Activated CD8-positive, alpha-beta memory T cell treated with anti-CD3 and anti-CD28 coated beads for 1 hour (primary cell): ENCODE measurements at places on chromosomes 3 and 15.

- DNase-seq, result no peak
Measured at GRCh38 chr3:64575211-64575844, 112.5 kb downstream of the ADAMTS9 start.

GRCh38 chr3:191047930-191048329, 151.1 kb upstream of the OSTN start:
- no peak for DNase-seq

DNA sequence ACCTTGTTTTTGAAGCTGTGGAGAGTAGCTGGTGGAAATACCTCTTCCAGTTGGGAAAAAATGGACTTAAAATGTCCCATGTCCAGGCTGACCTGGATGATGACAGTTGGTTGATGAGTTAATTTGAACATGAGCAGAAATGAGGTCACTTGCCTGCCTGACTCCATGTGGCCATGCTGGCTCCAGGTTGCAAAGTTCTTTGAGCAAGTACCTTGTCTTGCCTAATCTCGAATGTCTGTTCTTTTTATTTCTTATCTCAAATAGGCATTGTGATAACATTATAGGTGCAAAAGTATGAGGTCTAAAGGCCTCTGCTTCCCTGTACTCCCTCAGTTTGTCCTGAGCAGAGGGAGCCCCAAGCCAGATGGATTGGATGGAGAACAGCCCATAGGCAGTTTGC, 9.0 kb downstream of the MAPKBP1 start:
- no peak for DNase-seq

DNA sequence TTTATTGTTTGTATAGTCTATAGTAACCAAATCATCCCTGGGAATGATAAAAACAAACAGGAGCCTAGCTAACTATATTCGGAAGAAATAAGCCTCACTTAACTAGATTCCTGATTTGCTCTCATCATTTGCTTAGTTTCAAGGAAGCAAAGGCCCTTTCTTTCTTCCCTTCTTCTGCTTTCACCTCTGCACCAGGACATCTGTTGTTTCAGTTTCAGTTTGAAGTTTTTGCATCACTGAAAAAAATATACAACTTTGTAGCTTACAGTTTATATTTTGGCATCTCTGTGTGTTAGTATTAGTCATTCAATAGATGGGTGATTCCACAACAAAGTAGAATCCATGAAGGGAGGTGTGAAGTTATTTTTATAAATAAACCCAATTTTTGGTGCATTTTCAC, 113.6 kb upstream of the SNTN start:
- no peak for DNase-seq

GRCh38 chr15:23835953-23836352, 148.8 kb upstream of the NDN start:
- no peak for DNase-seq

- no peak for DNase-seq
Measured at GRCh38 chr15:49452595-49452994, 29.6 kb downstream of the FGF7 start.

- no peak for DNase-seq
Measured at GRCh38 chr3:33644582-33644981, 73.5 kb downstream of the CLASP2 start.

- no peak for DNase-seq
Measured at GRCh38 chr3:74711913-74712512, 97.6 kb upstream of the CNTN3 start.

DNA sequence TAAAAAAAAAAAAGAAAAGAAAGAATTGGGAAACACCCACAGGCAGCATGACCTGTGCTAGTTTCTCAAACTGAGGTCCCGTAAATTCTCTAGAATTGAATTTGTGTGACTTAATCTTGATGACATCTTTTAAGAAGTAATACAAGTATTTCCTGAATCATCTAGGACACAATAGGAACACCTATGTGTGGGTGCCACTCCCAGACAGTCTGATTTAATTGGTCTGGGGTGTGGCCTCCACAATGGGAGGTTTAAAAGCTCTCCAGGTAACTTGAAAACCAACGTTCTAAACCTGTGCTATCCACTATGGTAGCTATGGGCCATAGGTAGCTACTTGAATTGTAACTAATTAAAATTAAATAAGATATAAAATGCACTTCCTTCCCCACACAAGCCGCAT, 28.1 kb downstream of the CFAP92 start:
- DNase-seq, result no peak

DNA sequence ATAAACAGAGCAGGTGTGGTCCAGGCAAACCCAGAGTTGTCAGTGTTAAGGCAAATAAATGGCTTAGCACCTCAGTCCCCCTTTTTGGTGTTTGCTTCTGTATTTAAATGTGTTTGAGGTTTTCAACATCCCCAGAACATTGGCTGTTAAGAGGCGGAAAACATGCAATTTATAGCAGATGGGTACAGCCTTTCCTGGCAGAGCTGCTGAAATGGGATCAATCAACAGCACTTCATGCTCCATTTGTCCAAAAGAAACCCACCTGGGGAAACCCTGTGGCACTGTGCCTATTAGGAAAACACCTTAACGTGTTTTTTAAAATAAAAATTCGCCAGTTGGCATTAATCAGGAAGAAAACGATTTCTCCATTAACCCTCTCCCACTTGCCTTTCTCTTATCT, 135.4 kb downstream of the MCTP2 start:
- DNase-seq, result no peak

DNA sequence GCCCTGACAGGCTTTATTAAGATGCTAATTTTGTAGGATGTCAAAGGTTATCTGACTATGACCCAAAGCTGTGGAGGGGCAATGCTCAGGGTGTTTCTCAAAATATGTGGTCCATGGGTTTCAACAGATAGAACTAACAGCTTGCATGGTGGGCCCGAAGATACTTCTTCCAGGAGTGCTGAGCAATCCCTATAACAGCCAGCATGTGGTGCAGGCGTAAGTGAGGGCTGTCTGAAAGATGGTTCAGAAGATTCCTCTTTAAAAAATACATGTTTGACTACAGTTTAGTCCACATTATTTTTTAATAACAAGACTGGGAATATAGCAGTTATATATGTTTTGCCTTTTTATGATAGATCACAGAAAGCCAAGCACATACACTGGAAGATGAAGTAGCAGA, 7.6 kb downstream of the SCG3 start:
- DNase-seq, result no peak

DNA sequence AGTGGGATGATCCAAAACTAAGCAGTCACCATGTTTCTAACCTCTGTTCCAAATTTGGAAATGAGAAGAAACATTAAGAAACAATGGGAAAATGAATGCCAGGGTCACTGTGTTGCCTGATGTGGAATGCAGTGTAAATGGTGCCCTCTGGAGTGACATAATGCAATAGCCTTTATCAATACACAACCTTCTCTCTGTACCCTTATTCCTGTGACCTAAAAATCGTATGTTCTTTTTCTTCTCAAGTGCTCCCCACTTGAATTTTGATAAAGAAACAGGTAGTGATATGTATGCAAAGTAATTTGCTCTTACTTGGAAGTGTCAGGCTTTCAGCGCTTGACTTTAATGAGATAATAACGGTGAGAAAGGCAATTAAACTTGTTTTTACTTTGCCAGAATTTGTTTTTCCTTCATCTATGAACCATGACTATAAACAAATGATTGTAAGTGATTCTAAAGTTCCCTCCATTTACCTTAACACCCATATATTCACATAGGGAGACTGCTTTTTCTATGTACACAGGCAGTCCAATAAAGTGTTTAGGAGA, 145.8 kb upstream of the THRB start:
- DNase-seq, result no peak

DNA sequence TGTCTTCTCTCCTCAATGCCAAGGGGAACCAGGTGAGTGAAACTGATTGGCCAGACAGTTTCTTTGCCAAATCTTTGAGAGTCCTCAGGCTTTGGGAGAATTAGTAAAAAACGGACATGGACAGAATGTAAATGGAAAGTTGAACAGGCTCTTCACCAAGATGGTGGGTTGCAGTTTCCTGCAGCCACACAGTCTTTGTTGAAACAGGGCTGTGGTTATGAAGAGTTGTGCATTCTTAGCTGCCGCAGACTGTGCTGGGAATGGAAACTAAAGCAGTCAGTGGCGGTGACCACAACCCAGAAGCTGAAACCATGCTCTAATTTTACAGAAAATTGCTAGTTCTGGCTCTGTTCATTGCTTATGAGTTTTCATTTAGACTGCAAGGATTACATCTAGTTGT, 42.1 kb upstream of the TASOR start:
- peak; percentile 28 for DNase-seq

GRCh38 chr15:38061856-38062649, 127.6 kb downstream of the TMCO5A start:
- DNase-seq, result no peak

- no peak for DNase-seq
Measured at GRCh38 chr3:116161575-116162525, 283.4 kb downstream of the LSAMP start.

DNA sequence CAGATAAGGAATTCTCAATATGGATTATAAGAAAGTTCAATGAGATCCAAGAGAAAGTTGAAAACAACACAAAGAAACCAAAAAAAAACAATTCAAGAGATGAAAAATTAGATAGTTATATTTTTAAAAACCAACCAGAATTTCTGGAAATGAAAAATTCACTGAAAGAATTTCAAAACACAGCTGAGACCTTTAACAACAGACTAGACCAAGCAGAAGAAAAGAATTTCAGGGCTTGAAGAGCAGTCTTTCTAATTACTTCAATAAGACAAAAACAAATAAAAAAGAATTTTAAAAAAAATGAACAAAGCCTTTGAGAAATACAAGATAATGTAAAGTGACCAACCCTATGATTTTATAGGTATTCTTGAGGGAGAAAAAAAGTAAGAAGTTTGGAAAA, 155.4 kb downstream of the ZMAT3 start:
- DNase-seq, result no peak

- no peak for DNase-seq
Measured at GRCh38 chr3:50373146-50374051, 14.1 kb upstream of the TMEM115 start.

- no peak for DNase-seq
Measured at GRCh38 chr15:36066757-36067156, 512.7 kb upstream of the CDIN1 start.

GRCh38 chr3:149705416-149705815, 46.9 kb downstream of the COMMD2 start:
- DNase-seq, result no peak

GRCh38 chr15:90435652-90436337, 47.8 kb downstream of the IQGAP1 start:
- no peak for DNase-seq

DNA sequence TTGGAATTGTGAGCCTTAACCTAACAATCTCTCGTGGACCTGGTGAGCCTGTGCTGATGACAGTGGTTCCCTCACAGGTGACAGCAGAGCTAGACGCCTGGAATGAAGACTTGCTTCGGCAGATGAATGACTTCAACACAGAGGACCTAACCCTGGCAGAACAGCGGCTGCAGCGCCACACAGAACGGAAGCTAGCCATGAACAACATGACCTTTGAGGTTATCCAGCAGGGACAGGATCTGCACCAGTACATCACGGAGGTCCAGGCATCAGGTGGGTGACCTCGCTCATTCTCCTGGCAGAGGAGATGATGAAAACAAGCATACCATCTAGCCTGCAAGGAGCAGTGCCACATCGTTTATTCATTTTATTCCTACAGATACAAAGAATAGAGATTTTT, 316.9 kb upstream of the UMPS start:
- DNase-seq, result no peak

DNA sequence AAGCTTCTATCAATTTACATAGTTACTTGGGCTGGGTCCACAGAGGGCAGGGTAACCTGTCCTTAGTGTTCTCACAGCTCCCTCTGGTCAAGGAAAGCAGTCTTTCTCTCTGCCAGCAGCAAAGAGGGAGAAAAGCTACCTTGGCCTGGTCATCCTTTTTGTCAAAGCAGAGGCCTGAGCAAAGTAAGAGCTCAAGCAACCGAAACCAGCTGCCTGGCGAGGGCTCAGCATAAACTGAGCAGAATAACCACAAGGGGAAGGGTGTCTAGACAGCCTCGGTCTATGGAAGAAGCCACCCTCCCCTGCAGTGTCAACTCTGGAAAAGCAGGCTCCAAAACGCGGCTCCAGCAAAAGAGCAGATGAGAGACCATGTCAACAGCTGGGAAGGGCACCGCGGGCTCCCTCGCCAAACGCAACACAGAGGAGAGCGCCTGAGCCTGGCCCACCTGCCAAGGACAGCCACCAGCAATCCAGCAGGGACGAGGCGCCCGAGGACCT, 17.4 kb downstream of the LRIG1 start:
- no peak for DNase-seq

DNA sequence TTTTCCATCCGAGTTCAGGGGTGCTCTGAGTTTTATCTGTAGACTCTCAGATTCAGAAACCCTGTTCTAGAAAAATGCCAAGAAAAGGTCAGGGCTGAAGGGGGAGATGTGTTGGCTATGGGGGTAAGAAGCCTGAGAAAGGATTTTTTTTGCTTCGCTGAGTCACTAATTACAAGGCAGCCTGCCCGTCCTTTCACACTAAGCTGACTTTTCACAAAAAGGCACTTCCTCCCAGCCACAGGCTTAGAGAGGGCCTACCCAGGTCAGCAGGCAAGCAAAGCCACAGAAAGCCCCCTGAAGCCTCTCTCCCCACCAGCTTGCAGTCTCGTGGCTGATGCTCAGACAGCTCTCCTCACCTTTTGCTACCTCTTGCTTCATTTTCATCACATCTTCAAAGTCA, 192.6 kb upstream of the PRICKLE2 start:
- DNase-seq, result no peak

GRCh38 chr15:67097930-67098740, 32.7 kb downstream of the SMAD3 start:
- DNase-seq, result no peak
